NCI-H1092 treated with DMSO at 0.1 percent for 48 hours (cell line): ENCODE measurements at places on chromosomes 2 and 18.

DNA sequence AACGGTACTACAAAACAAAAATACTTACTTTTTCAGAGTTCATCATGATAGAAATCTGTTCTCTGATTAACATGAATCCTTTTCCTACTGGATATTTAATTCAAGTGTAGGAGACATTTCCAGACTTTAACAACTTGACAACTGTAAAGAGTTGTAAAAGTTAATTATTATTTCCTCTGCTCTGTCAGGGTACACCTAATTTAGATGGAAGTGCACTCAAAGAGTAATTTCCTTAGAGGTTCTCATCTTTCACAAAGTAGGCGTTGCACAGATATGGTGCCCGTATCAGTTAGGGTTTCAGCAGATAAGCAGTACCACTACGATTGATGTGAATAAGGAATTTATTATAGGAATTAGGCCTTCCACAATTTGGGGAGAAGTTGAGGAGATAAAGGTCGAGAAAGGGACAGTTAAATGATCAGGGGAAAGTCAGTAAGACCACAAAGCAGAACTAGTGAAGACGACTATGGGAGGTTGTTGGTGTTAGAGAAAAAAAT, 16.2 kb upstream of the PDE11A start:
- no peak for DNase-seq

DNA sequence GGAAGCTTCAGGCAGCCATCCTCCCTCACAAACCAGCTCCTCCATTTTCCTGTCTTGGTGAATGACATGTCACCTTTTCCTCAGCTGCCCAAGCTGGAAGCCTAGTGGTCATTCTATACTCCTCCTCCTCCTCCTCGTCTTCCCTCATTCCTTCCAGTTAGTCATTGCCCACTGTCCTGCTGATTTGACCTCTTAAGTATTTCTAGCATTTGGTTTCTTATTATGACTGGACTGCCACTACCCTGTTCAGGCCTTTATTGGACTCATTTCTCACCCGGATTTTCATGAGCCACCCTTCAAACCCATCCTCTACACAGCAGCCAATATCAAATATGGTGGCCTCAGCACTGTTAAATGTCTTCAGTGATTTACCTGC, 21.9 kb upstream of the MGAT5 start:
- DNase-seq = no peak

GRCh38 chr2:12006850-12007249, 260.4 kb downstream of the LPIN1 start:
- DNase-seq = no peak

DNA sequence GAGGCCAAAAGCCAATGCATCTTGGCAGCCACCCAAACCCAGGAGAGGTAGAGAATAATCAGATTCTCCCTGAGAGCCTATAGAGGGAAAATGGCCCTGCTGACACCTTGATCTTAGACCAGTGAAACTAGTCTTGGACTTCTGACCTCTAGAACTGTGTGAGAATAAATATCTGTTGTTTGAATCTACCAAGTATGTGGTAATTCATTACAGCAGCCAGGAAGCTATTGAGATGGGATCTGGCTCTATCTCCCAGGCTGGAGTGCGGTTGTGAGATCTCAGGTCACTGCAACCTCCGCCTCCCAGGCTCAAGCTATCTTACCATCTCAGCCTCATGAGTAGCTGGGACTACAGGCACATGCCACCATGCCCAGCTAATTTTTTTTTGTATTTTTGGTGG, 567.2 kb downstream of the MBD2 start:
- DNase-seq = no peak

GRCh38 chr18:59988098-59988706, 88.4 kb downstream of the PMAIP1 start:
- peak; percentile 54 for DNase-seq

DNA sequence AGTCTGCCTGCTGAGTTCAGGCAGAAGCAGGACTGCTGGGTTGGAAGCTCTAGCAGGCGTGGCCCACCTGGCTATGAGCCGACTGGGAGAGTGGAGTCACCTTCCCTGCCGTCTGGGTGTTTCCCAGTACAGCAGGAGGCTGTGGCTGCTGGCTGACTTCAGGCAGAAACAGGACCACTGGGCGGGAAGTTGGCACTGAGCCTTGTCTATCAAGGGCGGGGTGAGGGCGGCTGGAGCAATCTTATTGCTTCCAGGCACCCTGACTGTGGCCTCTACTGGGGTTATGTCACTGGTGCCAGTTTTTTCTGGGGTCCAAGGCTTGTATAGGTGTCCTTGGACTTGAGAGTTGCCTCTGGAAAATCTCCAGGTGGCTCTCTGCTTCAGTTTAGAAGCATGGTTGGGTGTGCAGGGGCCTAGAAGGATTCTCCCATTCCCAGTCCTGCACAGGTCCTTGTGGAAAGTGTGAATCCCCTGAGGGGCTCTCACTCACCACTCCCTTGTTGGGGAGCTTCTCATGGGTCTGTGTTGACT, 30.5 kb downstream of the LTBP1 start:
- DNase-seq = no peak

GRCh38 chr2:27353762-27354596, 2.6 kb downstream of the GTF3C2 start:
- DNase-seq = no peak

- no peak for DNase-seq
Measured at GRCh38 chr2:68256093-68256450, 3.7 kb upstream of the PPP3R1 start.

DNA sequence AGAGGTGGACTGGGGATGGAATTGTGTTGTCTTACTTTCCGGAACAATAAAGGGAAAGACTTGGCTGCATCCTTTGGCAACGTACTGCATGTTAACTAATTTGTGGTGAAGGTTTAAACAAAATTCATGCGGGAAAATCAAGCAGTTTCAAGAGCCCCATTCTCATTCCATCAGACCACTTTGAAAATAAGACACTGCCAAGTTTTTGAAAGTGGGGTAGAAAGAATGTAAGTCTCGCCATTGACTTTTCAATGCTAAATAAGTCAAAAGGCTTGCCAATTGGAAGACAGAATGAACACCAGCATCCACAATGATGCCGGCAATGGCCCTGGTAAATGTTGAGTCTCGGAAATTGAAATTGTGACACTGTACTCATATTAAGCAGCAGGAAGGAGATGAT, 322.0 kb downstream of the RND3 start:
- no peak for DNase-seq

DNA sequence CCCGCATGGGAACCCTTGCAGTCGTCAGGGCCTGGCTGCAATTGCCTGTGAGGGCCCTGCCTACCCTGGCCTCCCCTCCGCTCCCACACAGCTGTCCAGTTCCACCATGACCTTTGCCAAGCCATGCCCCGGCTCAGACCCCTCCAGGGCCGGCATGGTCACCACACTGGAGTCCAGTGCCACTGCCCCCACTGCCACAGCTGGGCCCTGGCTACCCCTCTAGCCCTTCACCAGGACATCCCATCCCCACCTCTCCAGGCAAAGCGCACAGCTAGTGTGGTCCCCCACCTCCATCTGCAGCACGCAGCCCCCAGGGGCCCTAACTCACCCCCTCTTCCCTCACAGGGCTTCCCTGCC, 70.3 kb upstream of the SMAD7 start:
- no peak for DNase-seq

GRCh38 chr2:187542123-187542522, 12.1 kb downstream of the TFPI start:
- no peak for DNase-seq

DNA sequence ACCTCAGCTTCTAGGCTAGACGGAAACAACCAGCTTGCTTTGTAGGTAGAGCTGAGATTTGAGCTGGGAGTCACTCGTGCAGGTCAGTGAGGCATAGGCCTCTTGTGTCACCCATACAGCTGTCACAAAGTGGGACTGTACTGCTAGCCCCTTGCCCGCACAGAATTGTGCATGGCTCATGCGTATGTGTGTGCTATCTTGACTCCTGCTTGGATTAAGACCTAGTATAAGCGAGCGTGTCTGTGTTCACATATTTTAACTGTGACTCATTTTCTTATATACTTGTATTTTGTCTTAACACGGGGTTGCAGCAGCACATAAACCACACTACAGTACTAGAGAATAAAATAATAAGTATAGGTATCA, 20.1 kb downstream of the CEP68 start:
- no peak for DNase-seq

GRCh38 chr2:36296798-36297197, 58.8 kb upstream of the CRIM1 start:
- DNase-seq = no peak

DNA sequence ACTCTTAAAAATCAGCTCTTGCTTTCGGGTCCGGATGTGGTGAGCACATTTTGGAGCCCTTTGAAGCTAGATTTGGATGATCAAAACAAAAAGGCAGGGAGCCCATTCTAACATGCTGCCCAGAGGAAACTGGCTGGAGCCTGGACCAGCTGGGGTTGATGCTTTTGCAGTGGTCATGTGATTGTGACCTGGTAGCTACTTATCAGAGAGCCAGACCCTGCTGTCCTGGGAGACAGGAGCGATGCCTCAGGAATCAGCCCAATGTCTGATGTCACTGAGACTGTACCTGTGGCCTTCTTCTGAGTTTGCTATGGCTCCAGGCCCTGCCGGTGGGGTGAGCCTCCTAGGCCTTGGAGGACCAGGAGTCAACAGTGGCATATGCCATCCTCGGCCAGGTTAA, 18.7 kb upstream of the SCLY start:
- no peak for DNase-seq

DNA sequence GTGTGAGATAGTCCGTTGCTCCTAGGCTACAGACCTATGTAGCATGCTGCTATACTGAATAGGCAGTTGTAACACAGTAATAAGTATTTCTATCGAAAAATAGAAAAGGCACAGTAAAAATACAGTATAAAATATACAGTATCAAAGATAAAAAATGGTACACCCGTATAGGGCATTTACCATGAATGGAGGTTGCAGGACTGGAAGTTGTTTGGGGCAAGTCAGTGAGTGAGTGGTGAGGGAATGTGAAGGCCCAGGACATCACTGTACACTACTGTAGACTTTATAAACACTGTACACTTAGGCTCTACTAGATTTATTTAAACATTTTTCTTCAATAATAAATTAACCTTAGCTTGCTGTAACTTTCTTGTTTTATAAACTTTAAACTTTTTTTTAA, 3.5 kb downstream of the MAP3K20 start:
- DNase-seq = no peak
